Stimulated activated naive CD8-positive, alpha-beta T cell treated with anti-CD3 and anti-CD28 coated beads, Interleukin-15, amount 100 ng/mL, for 72 hours (primary cell): ENCODE measurements at places on chromosomes 13 and 19.

GRCh38 chr13:60134376-60134775, 29.4 kb downstream of the DIAPH3 start:
- DNase-seq: no peak

GRCh38 chr19:49932041-49932451, 2.7 kb upstream of the NUP62 start:
- no peak for DNase-seq

GRCh38 chr13:37918116-37918714, 48.6 kb upstream of the TRPC4 start:
- DNase-seq: no peak

- no peak for DNase-seq
These were observed 3.4 kb downstream of the CCNE1 start for GRCh38 chr19:29815231-29815630.

DNA sequence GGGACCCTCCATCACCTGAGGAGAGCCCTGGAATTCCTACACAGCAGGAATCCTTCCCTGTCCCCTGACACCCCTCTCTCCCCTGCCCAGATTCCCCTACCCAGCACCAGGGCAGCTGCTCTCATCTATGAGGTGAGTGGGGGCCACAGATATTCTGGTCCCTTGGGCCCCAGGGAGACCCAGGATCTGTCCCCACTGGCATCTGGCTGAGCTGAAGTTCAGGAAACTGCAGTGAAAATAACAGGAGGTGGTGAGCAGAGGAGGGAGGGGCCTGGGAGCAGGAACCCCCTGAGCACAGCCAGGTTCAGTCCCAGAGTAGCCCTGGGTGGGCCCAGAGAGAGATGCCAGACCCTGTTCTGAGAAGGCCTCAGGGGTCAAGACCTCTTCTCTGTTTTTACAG, 10.1 kb downstream of the CEACAM21 start:
- no peak for DNase-seq

DNA sequence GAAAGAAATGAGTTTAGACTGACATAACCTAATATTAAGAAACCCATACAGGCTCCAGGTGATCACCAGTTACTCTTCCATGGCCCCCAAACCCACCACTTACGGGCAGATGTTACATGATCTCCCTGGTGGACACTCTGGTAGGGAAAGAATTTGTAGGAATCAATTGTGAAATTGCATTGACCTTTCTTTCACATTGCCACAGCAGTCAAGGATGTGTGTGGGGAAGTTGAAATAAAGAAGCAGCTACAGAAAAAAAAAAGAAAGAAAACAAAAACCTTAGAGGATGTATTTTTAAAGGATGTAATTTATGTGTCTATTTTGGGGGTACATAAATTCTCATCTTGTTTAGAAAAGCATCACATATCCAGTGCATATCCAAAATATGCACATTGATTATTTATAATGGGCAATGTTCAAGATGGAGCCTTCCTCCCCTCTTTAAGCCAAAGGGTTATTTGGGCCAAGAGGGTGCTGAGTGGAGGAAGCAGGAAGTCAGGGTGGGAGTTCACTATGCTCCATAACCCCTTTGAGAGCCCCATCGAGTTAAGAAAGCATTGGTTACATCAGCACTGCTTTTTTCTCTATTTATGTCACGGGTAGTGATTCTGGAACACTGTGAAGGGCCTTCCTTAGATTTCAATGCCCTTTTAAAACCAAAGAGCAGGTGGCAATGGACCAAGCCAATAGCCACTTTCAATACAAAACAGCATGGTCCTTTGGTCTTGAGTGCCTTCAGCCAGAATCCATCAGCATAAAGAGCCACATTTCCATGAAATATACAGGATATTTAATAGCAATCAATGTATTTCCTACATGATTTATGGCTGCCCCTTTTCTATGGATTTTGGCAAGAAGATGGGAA, 169.6 kb downstream of the LACC1 start:
- DNase-seq: no peak

- no peak for DNase-seq
These were observed 183.5 kb downstream of the SPRY2 start for GRCh38 chr13:80157261-80157932.

GRCh38 chr19:45103508-45104319, 10.7 kb downstream of the PPP1R37 start:
- no peak for DNase-seq

- no peak for DNase-seq
These were observed 108.9 kb downstream of the PCCA start for GRCh38 chr13:100197591-100198365.

DNA sequence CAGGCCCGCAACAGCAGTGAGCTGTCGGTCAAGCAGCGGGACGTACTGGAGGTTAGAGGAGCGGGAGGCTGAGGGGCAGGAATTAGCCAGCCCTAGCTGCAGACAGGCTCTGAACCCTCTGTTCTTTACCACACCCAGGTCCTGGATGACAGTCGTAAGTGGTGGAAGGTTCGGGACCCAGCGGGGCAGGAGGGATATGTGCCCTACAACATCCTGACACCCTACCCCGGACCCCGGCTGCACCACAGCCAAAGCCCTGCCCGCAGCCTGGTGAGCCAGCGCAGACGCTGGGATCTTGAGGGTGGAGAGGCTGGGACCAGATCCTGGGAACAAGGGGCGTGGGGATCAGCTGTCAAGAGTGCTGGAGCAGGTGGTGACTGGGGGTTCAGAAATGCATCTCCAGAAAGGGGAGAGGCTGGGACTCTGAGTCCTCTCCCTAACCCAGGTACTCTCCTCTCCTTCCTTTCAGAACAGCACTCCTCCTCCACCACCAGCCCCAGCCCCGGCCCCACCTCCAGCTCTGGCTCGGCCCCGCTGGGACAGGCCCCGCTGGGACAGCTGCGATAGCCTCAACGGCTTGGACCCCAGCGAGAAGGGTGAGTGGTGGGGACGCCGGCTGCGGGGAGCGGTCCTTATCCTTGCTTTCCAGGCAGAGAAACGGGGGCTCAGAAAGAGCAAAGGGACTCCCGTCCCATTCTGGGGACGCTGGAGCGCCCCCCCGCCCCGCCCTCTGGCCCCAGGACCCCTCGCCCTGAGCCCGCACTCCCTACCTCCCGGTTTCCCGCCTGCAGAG, 10.4 kb downstream of the EPS8L1 start:
- DNase-seq: no peak

GRCh38 chr19:14400951-14401431, 18.1 kb downstream of the DDX39A start:
- no peak for DNase-seq

DNA sequence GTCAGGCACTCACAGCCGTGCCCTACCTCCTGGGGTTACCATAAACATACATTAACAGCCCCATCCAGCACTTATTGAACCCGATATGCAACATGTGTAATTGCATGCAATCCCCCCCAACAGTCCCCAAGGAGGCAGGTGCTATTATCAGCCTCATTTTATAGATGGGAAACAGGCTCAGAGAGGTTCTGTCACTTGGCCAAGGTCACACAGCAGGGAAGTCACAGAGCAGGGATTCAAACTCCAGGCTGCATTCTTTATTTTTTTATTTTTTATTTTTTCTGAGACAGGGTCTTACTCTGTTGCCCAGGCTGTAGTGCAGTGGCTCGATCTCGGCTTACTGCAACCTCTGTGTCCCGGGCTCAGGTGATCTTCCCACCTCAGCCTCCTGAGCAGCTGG, 38.4 kb upstream of the TNFAIP8L1 start:
- DNase-seq: no peak

DNA sequence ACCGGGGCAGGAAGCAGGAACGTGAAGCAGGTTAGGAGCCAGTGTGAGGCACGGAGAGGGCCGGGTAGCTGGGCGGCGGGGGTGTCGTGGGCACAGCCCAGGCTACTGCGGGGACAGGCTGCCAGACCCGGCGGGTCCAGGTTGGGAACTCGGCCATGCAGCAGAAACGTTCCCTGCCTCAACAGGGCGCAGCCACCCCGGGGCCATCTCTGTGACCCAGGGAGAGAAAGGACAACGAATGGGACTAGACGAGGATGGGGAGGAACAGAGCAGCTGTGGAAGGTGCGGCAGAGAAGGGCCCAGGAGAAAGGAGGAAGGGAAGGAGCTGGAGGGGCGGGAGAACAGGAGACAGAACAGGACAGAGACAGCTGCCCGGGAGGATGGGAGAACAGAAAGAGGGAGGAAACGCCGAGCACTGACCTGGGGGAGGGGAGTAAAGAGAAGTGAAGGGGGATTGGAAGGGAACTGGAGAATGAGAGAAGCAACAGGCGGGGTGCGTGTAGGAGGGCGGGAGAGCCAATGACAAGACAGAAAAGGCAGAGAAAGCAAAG, 12.9 kb upstream of the GARIN5A start:
- DNase-seq: no peak

- no peak for DNase-seq
These were observed 434.5 kb downstream of the PCDH9 start for GRCh38 chr13:66795636-66796035.
